ENCODE measurements at places on chromosomes 7 and 10. TPM values are rescaled to one million over a fixed set of nuclear protein-coding genes. Genes with fewer than 3 reads are reported as not detected.

The C10orf67 gene
- total RNA-seq, result not detected

GRCh38 chr10:52659085-52659484, 113.5 kb downstream of the MBL2 start:
- DNase-seq, result no peak

The IQUB gene
- total RNA-seq, result 2.4 TPM

GRCh38 chr10:51082857-51083256, 8.6 kb downstream of the PRKG1 start:
- no peak for DNase-seq

DNA sequence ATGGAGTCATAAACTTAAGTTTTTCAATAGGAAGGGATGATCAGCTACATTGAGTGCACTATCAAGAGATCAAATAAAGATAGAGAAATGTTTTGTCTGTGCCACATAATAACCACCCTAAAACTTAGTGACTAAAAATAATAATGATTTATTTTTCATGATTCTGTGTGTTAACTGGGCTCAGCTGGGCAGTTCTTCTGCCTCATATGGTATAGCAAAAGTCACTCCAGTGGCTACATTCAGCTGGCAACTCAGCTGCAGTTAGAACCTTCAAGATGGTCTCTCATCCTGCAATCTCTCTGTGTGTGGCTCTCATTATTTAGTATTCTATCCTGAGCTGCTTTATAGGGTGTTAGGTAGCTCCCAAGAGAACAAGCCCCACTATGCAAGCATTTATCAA, 7.8 kb upstream of the PARP12 start:
- DNase-seq, result no peak

- peak; percentile 87 for DNase-seq
Measured at GRCh38 chr10:80136134-80136571, 3.6 kb downstream of the PLAC9 start.

- DNase-seq, result no peak
Measured at GRCh38 chr7:11513460-11513859, 318.5 kb downstream of the THSD7A start.

- DNase-seq, result no peak
Measured at GRCh38 chr10:35470248-35470924, 134.1 kb downstream of the CCNY start.

GRCh38 chr7:82472966-82473365, 29.4 kb upstream of the CACNA2D1 start:
- no peak for DNase-seq

GRCh38 chr10:56745490-56745889, 384.4 kb upstream of the ZWINT start:
- DNase-seq, result no peak

The MUC12 gene
- 0.29 TPM for total RNA-seq

DNA sequence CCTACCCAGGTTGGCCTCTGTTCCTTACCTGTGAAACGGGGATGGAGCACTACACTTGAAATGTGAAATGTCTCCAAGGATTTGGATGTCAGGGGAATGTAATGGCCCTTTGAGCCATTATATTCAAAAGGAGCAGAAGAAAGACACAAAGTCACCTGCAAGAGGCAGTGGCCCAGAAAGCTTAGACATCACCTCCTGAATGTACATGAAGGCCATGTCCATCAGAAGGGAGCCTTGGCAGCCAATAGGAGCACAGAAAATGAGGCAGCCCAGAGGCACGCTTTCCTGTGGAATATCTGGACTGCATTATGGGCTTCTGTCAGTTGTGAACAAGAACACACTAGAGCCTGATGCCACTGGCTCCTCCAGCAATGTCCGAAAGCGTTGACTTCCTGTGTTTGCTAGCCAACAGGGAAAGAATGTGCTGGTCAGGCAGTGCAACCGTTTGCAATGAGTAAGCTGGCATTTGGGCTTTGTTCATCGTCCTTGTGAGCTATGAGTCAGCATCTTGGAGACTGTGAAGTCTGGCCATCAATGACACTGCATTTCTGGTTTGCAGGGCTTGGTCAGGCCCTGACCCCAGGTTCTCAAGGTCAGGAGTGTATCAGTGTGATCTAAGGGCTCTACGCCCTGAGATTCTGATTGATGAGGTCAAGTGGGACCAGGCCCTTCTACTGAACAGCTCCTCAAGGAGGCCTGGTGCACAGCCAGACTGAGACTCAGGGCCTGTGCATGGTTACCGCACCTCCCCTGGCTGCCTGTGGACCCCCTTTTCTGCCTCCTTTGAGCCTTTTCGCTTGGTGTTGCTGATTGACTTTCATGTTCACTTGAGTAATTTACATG, 222.4 kb downstream of the RPS24 start:
- peak; percentile 52 for DNase-seq

The HYAL4 gene
- not detected for total RNA-seq

The ATRNL1 gene
- total RNA-seq, result 193 TPM

DNA sequence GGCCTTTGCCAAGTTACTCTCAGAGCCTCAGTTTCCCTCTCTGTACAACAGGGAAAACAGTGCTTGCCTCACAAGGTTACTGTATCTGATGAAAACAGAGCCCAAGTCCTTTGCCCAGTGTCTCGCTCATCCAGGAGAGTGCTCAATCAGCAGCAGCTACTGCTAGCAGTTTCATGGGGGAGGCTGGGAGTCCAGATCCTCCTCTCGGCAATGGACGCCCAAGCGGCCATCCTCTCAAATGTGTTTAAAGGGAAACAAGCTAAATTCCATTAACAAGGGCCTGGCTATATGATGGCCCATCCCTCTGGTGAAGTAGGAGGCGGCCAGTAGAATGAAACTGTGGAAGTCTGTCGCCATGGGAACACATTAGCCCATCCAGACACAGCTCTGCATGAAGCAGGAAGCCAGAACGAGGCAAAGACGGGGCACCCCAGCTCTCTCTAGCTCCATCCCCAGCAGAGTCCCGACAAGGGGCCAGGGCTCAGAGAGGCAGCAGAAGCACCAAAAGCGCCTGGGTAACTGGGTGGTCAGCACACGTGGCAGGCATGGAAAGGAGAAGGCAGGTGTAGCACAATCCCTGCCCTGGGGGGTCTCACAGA, 35.2 kb downstream of the FAM53B start:
- no peak for DNase-seq

- peak; percentile 59 for DNase-seq
Measured at GRCh38 chr10:103759100-103759781, 96.1 kb downstream of the SH3PXD2A start.

Measured in uterus (tissue), 4 donors.